Osteoblast (primary cell): ENCODE measurements at places on chromosomes 12 and 14.
A peak's percentile ranks its signal among the peaks of the same experiment; 100 is the strongest.

GRCh38 chr14:23538785-23539184 lies 12.8 kb downstream of the ZFHX2 start:
- DNase-seq: peak; percentile 91

GRCh38 chr14:65423982-65424381 lies 11.5 kb downstream of the FUT8 start:
- DNase-seq: no peak

DNA sequence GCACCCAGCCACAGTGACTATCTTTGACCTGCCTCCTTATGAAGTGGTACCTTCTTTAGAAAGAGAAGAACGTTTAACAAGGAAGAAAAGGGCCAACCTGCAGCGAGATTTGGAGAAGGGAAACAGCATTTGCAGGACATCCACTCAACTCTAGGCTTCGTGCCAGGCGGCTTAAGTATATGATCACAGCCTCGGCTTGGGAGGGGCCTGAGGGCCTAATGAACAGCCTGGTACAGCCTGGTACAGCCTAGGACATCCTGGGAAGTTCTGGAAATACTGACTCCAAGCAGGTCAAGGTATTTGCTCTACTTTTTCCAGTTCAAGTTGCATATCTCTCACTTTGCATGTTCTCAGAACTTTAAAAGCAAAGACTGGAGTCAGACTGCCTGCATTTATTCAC lies 16.1 kb downstream of the HCAR2 start:
- DNase-seq: no peak

GRCh38 chr12:592024-592505 lies 71.2 kb downstream of the NINJ2 start:
- DNase-seq: no peak

DNA sequence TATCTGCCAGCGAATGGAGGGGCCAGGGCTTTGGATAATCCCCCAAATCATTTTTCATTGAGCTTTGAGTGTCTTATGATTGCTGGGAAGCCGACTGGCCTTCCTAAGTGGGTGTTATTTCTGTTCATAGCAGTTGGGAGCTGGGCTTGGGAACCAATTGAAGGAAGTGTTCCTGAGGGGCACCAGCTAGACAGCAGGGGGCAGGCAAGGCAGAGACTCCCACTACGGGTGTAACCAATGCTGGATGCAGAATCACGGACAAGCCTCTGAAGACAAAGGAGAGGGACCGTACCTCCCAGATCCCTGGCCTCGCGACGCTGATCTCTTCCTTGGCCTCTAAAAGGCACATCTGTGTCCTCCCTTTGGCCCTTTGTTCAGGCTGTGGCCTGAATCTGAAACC lies 149.0 kb upstream of the PRMT8 start:
- DNase-seq: peak; percentile 87

DNA sequence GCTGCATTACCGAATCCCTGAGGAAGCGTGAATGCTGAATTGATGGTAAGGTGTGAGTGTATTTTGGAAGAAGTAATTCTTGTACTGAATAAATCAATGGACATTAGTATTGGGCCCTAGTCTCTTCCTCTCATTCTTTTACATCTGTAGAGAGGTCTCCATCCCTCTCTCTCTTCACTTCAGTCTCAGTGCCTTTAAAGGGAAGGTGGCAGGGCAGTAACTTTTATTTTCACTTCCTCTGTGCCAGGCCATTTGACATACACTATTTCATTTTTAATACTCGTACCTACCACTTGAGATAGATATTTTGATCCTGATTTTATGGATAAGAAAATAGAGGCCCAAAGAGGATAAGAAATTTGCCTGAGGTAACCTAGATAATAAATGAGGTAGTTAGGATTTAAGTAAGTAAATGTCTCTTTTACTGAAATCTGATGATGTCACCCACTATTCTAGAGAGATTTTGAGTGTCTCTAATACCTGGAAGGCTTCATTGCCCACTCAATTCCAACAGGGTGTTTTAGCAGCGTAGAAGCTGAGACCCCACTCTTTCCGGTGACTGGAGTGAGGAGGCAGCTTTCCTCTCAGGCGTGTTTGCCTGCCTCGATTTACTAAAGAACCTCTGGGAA lies 177.9 kb upstream of the PRICKLE1 start:
- DNase-seq: no peak

- peak; percentile 77 for DNase-seq
Measured at GRCh38 chr12:31629756-31630732, 29.4 kb upstream of the ETFBKMT start.
